Stimulated activated CD8-positive, alpha-beta memory T cell treated with anti-CD3 and anti-CD28 coated beads, Interleukin-4, amount 100 ng/mL, for 4 hours (primary cell): ENCODE measurements at places on chromosomes 7 and 10.

DNA sequence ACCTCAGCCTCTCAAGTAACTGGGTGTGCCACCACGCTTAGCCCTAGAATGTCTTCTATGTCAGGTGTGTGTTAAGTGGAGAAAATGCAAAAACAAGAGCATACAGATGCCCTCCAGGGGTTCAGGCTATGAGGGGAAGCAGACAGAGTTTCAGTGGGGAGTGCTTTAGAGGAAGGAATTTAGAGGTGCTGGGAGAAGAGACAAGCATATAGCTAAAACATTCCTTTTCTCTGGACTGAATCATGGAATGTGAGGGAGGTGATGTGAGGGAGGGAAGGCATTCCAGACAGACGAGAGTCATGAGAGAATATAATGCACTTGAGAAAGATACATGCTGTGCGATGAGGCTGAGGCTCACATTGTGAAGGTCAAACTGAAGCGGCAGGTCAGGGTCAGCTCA is 6.6 kb upstream of the ZNF786 start:
- no peak for DNase-seq

- DNase-seq: no peak
Measured at GRCh38 chr7:6680146-6680545, 26.6 kb downstream of the ZNF12 start.

DNA sequence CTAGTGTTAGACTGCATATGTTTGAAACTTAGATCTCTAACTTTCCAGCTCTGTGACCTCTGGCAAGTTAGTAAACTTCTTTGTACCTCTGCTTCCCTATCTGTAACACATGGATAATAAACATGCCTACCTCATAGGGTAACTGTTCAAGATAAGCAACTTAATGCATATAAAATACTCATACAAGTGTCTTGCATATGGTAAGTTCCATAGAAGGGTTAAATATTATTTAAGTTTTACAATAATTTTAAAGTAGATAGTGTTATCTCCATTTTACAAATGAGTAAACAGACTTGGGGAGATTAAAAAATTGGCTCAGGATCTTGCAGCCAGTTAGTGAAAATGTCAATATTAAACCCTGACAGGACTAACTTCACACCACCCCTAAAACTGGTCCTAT is 30.1 kb upstream of the CD36 start:
- no peak for DNase-seq

DNA sequence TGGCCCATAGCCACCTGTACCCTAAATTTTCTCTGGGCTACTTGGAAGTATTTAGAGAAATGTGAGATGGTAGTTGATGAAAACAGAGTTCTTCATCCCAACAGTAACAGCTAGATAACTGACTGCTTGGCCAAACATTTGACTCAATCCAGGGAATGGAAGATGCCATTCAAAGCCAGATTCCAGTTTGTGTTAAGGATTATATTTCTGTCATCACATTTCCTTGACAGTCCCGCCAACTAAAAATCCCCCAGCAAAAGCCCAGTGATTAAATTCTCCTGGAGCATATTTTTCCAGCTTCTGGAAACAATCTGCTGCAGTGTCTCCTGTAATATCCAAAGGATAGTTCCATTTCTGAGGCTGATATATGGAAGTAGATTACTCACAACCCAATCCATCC is 45.4 kb upstream of the PTN start:
- no peak for DNase-seq

DNA sequence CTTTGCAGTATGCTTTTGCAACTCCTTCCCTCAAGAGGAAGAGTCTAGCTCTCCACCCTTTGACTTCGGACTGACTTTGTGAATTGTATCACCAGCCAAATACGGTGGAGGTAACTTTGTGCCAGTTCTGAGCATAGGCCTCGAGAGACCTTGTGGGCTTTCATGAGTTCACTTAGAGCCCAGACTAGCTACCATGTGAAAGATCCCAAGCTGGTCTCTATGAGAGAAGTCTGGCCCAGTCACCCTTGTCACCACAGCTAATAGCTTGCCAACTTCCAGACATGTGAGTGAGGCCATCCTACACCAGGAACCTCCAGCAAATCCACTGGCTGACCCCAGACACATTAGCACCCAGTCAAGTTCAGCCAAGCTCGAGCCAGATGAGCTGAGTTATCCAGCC is 72.2 kb upstream of the EXOC4 start:
- no peak for DNase-seq

DNA sequence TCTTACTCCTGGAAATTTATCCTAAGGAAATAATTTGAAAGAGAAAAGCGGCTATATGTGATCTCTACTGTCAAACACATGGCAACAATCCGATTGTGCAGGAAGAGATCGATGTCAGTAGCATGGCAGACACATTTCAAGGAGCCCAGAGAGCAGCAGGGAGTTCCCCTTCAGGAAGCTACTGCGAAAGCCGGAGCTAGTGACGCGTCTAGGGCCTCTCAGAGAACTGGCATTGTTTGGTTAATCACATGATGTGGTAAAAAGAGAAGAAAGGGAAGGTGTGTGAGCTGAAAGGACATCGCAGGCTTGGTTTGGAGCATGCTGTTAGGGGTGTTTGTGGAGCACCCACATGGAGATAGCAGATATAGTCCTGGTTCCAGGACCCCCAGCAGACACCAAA is 74.9 kb downstream of the BEND7 start:
- DNase-seq: no peak

- DNase-seq: no peak
Measured at GRCh38 chr7:130425796-130426195, 15.0 kb downstream of the CEP41 start.
